Activated CD8-positive, alpha-beta memory T cell treated with anti-CD3 and anti-CD28 coated beads, Interleukin-2, amount 10 ng/mL, durations not matched to agents 7 days and 5 days (primary cell): ENCODE measurements at places on chromosomes 16 and 17. TPM values are rescaled to one million over a fixed set of nuclear protein-coding genes. Genes with fewer than 3 reads are reported as not detected.

AXIN2 gene
- total RNA-seq = 0.75 TPM

TRAPPC2L gene
- 51.3 TPM for total RNA-seq

CCDC144A gene
- 3.9 TPM for total RNA-seq

RNFT1 gene
- 17.1 TPM for total RNA-seq

RHBDF1 gene
- 0.33 TPM for total RNA-seq

FAM234A gene
- total RNA-seq = 9.1 TPM

CCL23 gene
- total RNA-seq = not detected

CIAPIN1 gene
- total RNA-seq = 62.5 TPM

COPS3 gene
- 125 TPM for total RNA-seq

DDX19B gene
- total RNA-seq = 34.8 TPM

STH gene
- total RNA-seq = not detected

GPR142 gene
- total RNA-seq = not detected

PITPNM3 gene
- total RNA-seq = 0.37 TPM

MT1M gene
- total RNA-seq = not detected

ACSM2A gene
- total RNA-seq = 0.26 TPM

TSNAXIP1 gene
- 0.45 TPM for total RNA-seq

CBX2 gene
- 6.8 TPM for total RNA-seq

MIEF2 gene
- 10.0 TPM for total RNA-seq

OTOP3 gene
- not detected for total RNA-seq

HOXB13 gene
- not detected for total RNA-seq

ADCY9 gene
- total RNA-seq = 8.6 TPM

KCNJ12 gene
- total RNA-seq = not detected

EFNB3 gene
- not detected for total RNA-seq

TBC1D16 gene
- total RNA-seq = 2.8 TPM
